Stimulated activated CD4-positive, alpha-beta T cell treated with anti-CD3 and anti-CD28 coated beads, Interleukin-15, amount 100 ng/mL, for 1 hour (primary cell): ENCODE measurements at places on chromosomes 12 and 14.

GRCh38 chr12:45348986-45349385 lies 133.1 kb downstream of the ANO6 start:
- DNase-seq: no peak

DNA sequence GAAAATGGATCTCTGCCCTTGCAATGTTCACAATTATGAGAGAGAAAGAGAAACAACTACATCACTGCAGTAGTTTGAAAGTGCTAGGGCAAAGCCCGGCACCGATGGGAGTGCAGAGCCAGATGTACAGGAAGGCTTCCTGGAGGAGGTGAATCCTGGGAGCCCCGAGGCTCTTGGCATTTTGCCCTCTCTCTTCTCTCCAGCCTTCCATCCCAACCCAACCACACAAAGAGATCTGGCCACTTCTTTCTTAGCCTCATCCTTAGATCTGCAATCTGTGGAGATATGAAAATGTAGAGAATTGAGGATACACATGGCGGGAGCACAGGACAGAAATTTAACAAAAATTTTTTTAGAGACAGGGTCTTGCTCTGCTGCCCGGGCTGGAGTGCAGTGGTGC lies 3.3 kb upstream of the PAPLN start:
- no peak for DNase-seq

GRCh38 chr12:130916241-130916911 lies 37.3 kb upstream of the ADGRD1 start:
- DNase-seq: no peak

DNA sequence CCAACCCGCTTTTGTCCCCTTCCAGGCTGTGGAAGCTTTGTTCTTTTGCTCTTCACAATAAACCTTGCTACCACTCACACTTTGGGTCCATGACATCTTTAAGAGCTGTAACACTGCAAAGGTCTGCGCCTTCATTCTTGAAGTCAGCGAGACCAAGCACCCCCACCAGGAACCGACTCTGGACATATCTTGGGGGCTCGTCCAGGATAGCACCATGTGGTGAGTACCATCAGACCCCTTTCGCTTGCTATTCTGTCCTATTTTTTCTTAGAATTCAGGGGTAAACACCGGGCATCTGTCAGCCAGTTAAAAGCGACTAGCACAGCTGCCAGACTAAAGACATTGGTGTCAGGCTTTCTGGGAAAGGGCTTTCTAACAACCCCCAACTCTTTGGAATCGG lies 137.6 kb upstream of the PPFIA2 start:
- DNase-seq: no peak

GRCh38 chr14:98210045-98210672 lies 1061.8 kb downstream of the BCL11B start:
- no peak for DNase-seq

DNA sequence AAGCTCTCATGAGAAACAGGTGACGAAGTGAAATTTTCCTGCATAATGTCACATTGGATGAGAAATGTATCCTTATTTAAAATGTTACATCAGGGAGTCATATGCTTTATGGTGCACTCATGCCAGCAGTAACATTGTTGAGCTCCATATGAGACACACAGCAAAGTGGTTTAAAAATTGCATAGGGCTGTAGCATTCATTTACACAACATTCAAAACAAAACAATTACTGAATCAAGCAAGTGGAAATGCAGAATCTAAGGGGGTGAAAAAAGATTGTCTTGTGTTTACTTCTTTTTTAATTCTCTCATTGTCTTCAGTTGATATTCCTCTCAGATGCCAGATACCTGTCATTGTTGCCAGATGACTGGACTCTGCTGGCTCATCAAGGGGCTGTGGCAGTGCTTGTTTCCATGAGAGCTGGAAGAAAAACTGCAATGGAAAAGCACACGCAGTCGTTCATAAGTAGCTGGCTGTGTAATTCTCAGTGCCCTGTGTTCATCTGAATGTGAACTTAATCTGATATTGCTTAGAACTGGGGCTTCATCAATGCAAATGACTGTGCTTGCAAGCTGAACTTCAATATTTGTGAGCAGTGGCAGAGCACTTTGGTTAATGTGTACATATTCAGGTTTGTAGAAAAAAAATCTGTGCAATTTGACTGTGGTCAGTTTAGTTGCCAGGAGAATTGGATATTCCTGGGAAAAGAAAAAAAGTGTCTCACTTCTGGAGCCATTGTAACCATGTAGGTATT lies 305.6 kb downstream of the RAD51B start:
- no peak for DNase-seq

DNA sequence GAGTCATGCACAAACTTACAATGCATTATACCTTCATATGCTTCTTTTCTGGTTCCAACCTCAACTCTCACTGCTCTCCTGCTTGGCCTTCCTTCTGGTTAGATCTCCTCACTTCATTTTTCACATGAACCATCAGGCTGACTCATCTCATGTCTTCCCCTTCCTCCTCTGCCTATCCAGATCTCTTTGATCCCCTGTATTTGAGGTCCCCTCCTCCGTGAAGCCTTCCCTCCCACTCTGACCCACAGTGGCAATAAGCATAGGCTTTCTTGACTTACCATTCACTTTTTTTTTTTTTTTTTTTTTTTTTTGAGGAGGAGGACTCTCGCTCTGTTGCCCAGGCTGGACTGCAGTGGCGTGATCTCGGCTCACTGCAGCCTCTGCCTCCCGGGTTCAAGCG lies 14.7 kb upstream of the ASIC1 start:
- no peak for DNase-seq
